Osteocyte (in vitro differentiated cells): ENCODE measurements at places on chromosomes 1 and 21. TPM values are rescaled to one million over a fixed set of nuclear protein-coding genes. Genes with fewer than 3 reads are reported as not detected.

Gene PAPPA2
- total RNA-seq = 0.35 TPM in 1 of 2 replicates, not detected in the other

Gene CRP
- total RNA-seq = not detected in 2 replicates

GRCh38 chr1:153944005-153944826 is 2.3 kb downstream of the DENND4B start:
- DNase-seq = no peak

GRCh38 chr1:78143152-78143551 is 97.4 kb downstream of the GIPC2 start:
- no peak for DNase-seq

DNA sequence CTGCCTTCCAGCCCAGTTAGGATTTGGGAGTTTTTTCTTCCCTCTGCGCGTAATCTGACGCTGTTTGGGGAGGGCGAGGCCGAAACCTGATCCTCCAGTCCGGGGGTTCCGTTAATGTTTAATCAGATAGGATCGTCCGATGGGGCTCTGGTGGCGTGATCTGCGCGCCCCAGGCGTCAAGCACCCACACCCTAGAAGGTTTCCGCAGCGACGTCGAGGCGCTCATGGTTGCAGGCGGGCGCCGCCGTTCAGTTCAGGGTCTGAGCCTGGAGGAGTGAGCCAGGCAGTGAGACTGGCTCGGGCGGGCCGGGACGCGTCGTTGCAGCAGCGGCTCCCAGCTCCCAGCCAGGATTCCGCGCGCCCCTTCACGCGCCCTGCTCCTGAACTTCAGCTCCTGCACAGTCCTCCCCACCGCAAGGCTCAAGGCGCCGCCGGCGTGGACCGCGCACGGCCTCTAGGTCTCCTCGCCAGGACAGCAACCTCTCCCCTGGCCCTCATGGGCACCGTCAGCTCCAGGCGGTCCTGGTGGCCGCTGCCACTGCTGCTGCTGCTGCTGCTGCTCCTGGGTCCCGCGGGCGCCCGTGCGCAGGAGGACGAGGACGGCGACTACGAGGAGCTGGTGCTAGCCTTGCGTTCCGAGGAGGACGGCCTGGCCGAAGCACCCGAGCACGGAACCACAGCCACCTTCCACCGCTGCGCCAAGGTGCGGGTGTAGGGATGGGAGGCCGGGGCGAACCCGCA is at the start of gene PCSK9:
Gene PCSK9, plus strand, starts transcription at position 207 of the 741 bp plus-strand sequence. Its CDS starts 290 bp downstream, at position 497.
- no peak for DNase-seq

GRCh38 chr1:39098546-39099250 is 72.5 kb downstream of the NDUFS5 start:
- DNase-seq = peak; percentile 89
